ENCODE measurements at places on chromosomes 4 and X.
A peak's percentile ranks its signal among the peaks of the same experiment; 100 is the strongest.

DNA sequence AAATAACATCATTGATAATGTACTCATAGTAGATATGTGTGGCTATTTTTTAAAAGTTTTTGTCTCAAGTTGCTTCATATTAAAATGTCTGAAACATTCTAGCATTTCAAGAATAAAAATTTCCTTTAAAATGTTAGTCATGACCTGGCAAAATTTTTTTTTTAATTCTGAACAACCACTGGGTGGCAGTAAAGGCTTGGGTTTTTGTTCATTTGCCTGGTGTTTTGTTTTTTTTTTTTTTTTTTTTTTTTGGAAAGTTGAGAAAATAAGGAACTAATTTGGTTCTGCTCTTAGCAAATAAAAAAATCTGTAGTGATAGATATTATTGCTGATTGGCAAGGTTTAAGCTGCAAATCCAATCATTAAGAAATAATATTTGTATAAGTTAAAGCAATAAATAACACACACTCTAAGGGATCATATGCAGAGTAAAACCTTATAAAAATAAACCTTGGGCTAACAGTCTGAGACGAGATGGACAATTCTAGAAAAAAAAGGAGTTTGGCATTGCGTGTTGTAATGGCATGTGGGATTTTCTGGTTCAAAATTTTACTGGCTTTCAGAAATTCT lies 81.4 kb downstream of the CEP44 start:
- no peak for DNase-seq

DNA sequence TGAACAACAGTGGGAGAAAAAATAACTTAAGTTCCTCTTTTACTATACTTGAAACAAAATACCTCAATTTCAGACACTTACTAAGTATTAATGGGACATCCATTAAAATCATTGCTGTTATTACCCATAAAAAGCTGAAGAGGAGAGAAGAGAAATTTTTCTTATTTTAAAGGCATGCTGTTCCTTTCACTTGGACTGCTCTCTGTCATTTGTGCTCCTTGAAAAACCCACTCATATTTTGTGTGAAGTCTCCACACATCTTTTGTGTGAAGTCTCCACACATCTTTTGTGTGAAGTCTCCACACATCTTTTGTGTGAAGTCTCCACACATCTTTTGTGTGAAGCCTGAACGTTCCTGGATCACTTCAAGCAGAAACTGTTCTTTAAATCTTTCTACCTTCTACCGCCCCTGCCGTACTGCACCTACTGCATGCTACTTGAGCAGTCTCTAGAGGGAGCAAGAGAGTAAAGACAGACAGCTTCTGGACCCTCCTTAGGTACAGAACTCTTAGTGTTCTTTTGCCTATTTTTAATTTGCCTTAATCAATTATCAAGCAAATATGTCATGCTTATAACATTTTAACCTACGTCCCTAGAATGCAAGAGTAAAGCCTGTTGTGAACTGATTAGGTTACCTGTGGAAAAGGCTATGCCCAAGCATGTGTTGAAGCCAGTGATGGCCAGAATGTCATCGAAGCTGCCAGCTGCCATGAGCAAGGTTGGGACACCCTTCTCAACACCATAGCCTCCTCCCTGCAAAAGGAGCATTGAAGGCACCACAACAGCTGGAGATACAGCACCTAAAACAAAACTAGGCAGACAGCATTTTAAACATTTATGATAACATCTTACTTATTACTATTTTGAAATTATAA lies 27.1 kb upstream of the SLC9B1 start:
- DNase-seq, result no peak

- no peak for DNase-seq
Measured at GRCh38 chrX:63436865-63437264, 85.7 kb upstream of the SPIN4 start.

GRCh38 chrX:155592981-155593380 lies 19.8 kb downstream of the TMLHE start:
- no peak for DNase-seq

DNA sequence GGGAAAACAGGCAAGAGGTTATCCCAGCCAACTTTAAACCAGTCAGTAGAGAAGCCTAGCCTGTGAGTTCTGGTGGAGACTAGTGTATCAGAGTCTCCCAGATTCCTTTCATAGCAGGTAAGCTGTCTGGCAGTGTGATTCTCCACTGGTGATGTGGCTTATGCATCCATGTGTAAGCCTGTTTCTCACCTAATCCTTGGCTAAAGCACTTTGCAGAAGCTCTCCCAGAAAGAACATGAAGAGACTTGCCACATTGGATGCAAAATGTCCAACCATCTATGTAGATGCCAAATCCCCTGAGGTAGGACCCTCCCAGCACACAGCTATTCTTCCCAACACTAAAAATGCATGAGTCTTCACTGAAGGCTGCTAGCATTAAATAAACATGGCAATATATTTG lies 111.7 kb downstream of the CHRNA9 start:
- DNase-seq, result no peak

DNA sequence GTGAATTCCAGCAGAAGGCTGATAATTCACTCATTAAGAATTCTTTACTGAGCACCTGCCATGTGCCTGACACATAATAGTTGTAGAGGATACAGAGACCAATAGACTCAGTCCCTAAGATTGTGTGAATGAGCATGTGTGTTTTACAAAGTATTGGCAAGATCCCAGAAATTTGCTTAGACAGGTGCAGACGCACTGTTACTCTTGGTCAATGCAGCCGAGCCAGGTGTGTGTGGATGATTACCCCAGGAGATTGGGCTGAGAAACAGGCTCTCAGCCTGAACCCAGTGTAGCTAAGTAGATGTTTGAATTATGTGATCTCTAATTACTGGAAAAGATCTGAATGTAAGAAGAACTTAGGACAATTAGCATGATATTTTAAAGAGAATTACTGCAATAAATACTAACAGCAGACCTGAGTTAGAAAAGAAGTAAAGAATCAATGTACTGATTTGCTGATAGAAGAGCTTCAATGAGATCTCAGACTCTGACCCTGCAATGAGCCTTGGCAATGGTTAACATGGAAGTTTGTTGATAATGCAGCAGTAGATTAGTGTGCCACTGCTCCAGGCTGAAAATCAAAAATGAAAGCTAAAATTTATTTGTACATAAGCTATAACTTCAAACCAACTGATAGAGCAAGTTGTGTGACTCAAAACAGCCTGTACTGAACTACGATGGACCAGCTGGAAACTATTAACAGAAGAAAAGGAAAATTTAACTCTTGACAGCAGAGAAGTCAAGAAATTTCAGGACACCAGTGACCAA lies 32.2 kb upstream of the NDST4 start:
- DNase-seq, result no peak

GRCh38 chr4:95643627-95644026 lies 94.9 kb upstream of the UNC5C start:
- DNase-seq, result no peak

- no peak for DNase-seq
Measured at GRCh38 chr4:138938366-138938690, 77.3 kb upstream of the NOCT start.

DNA sequence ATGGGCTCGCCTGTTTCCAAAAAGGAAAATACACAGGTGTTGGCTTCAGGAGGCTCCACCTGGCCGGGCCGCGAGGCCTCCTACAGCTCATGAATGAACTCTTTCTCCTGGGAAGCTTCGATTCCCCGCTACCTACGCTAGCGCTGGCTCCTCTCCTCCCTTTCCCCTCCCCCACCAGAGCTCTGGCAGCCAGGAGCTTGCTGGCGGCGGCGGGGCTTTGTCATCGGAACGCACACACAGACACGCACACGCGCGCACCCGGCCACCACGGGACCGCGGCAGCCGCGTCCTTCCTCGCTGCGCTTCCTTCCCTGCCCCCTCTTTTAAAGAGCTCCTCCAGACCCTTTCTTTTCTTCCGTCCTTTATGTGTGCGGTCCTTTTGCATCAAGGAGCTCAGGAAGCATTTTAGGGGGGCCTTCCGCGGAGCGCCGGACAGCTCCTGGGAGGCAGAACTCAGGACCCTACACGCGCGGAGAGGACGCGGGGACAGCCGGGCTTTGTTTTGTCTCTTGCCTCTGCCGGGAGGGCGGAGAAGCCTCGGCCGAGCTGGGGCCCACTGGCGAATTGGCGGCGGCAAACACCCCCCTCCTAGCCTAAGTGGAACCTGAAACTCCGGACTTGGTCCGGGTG lies 70.2 kb upstream of the BCOR start:
- DNase-seq, result peak; percentile 58

- DNase-seq, result no peak
Measured at GRCh38 chrX:115503099-115503498, 57.9 kb upstream of the PLS3 start.

DNA sequence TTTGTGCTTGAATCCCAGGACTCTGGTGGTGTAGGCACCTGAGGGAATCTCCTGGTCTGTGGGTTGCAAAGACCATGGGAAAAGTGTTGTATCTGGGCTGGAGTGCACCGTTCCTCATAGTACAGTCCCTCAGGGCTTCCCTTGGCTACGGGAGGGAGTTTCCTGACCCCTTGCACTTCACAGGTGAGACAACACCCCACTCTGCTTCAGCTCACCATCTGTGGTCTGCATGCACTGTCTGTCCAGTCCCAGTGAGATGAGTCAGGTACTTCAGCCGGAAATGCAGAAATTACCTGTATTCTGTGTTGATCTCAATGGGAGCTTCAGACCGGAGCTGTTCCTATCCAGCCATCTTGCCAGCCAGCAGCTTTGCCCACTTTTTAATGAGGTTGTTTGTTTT lies 353.0 kb upstream of the IRS4 start:
- DNase-seq, result no peak

- DNase-seq, result peak; percentile 68
Measured at GRCh38 chrX:9466124-9466495, 1.3 kb downstream of the TBL1X start.

All from activated CD8-positive, alpha-beta memory T cell treated with anti-CD3 and anti-CD28 coated beads for 24 hours (primary cell).